Activated CD8-positive, alpha-beta memory T cell treated with anti-CD3 and anti-CD28 coated beads for 4 hours (primary cell): ENCODE measurements at places on chromosomes 7 and 10.

- no peak for DNase-seq
Observed at GRCh38 chr10:10149899-10150298, 867.8 kb upstream of the CELF2 start.

GRCh38 chr10:11240641-11241040 lies 223.0 kb downstream of the CELF2 start:
- DNase-seq: no peak

GRCh38 chr10:33239257-33239656 lies 95.2 kb downstream of the NRP1 start:
- no peak for DNase-seq

DNA sequence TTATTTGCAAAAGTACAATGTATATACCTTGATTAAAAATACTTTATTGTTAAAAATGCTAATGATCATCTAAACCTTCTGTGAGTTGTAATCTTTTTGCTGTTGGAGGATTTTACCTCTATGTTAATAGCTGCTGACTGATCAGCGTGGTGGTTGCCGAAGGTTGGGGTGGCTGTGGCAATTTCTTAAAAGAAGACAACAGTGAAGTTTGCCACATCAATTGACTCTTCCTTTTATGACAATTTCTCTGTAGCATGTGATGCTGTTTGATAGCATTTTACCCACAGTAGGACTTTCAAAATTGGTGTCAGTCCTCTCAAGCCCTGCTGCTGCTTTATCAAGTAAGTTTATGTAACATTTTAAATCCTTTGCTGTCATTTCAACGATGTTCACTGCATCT lies 16.9 kb upstream of the ENTPD1 start:
- no peak for DNase-seq

GRCh38 chr7:72406820-72407403 lies 5.2 kb downstream of the CALN1 start:
- no peak for DNase-seq

DNA sequence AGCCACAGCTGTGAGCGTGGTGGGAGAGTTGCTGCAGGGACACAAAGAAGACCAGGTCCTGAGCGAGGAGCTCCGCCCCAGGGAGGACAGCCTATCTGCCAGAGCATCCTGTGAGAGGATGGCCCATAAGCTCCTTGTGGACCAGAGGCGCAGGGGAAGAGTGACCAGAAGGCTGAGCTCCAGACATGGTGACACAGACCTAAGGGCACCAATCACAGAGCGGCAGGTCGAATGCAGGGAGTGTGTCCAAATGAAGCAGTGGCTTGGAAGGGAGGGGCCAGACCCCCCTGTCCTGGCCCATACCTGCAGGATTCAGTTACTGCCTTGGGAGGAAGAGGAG lies 135.8 kb upstream of the TMEM72 start:
- DNase-seq: no peak

GRCh38 chr7:70338015-70338414 lies 739.7 kb downstream of the AUTS2 start:
- no peak for DNase-seq

DNA sequence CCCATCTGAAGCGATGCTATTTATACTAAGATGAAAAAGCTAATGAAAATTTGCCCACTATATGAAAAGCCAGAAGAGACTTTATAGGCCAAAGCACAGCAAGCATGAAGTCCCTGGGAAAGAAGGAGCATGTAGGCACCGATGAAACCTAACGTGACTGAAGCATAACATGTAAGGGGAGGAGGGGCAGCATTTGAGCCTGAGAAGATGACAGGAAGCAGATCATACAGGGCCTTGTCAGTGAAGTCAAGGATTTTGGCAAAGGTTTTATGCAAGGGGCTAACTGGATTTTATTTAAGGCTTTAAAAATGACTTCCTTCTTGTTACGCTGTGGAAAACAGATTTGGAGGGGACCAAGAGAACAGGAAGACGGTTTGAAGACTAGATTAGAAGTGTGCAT lies 744.0 kb downstream of the PHTF2 start:
- no peak for DNase-seq

DNA sequence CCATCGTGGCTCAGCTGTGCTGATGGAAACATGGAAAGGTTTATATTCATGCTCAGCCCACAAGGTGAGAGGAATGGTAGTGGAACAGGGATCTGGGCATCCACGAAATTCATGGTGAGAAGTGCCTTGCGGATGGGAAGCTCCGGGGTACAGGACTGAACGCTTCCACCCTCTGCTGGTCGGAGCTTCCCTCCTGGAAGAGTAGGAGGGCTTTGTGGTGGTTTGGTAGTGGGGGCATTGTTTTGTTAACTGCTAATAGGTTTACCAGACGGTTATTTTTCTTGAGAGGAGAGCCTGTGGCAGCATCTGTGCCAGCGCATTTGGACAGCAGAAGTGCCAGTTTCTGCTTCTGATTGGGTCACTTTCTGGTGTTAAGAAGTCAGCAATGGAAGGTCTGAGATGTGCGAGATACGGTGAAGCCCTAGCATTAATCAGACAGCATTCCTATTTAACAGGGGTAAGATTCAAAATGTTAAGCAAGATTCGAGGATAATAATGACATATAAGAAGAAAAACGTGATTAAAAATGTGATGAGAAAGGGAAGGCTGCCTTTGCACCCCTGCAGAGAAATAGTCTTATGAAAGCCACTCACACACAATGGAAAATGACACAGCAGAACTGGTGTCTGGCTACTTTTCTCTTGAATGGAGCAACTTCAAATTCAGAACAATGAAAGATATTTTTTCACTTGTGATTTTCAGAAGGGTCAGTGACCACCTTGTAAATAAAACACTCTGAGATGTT lies 17.7 kb downstream of the ABCA13 start:
- no peak for DNase-seq

- no peak for DNase-seq
Observed at GRCh38 chr10:21173802-21174714, 276.9 kb upstream of the NEBL start.

DNA sequence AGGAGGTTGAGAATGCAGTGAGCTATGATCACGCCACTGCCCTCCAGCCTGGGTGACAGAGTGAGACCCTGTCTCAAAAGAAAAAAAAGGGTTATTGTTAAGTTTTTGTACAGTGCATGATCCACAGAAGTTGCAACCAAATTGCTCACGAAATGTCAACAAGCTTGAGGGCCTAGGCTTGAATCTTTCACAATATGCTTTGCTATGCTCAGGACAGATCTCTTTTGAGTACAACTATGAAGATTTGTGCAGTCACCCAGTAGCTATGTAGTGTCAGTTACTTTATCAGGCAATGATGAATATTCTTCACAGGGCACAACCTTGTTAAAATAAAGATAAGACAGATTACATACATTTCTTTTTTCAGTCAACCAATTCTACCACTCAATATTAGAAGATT lies 109.2 kb downstream of the PRTFDC1 start:
- no peak for DNase-seq

- DNase-seq: no peak
Observed at GRCh38 chr7:69968969-69969556, 370.8 kb downstream of the AUTS2 start.

DNA sequence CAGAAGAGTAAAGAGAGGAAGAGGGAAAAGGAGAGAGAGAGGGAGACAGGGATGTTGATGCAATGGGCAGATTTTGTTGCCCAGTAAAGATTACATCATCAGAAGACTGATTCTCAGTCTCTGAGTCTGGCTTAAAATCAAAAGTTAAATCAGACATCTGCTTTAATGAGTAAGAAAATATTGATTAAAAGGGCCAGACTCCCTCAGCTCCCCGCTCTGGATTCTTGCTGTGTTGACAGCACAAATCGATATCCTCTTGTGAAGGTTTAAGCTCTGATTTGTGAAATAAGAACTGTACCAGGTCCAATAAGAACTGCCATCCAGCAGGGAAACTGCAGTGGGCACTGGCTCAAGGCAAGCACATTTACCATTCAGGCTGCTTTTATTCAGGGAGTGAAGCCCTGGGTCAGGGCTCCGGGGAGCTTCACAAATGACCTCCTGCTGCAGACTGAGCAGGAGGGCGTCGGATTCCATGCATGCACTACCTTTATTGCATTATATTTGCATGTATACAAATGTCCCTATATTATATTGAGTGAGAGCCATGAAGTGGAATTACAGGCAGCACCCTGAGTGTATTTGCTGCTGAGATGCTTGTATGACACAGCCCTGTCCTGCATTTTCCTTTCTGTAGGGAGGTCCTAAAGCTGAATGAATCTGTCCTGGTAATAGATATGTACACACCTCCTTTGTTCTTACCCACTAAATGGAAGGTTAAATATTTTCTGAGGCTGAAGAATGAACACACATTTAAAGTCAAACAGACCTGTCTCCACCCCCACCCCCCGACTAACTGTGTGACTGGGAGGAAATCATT lies 401.5 kb downstream of the REEP3 start:
- DNase-seq: no peak

DNA sequence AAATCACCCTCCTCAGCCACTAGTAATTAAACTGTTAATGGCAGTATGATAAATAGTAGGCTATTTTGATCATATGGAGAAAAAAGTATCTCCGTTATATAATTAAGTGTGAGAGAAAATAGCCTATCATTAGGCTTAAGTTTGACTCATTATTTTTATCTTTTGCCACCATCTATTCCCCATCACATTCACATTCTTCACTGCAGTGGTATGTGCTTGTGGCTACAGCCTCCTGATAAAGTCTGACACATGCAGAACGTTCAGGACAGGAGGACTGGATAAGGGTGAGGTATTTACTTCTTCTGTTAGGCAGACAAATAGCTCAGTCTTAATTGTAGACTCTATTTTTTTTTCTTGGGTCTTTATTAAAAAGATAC lies 5.8 kb downstream of the NEBL start:
- DNase-seq: no peak

GRCh38 chr7:151409667-151410404 lies at the start of gene WDR86:
WDR86 (minus strand) TSS chr7:151410038; CDS start chr7:151409589, 449 bp downstream.
- DNase-seq: no peak

DNA sequence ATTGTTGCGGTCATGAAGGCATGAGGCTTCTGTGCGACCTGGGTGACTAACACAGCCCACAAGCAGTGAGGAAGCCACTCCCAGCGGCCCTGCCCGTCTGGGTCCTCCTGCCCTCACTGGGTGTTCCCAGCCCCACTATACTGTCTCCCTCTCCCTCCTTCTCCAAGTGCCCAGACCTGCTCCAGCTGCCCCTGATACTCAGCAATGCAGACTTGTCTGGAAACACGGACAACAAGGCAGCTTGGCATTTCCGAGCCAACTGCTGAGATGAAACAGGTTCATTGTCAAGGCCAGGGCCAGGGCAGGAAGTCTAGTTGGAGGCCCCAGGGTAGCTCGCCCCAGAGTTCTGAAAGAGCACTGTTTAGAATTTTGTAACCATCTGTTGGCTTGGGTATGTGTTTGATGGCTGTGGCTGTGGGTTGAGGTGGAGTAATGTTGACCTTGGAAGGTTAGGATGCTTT lies 95.7 kb downstream of the RBM20 start:
- DNase-seq: no peak

DNA sequence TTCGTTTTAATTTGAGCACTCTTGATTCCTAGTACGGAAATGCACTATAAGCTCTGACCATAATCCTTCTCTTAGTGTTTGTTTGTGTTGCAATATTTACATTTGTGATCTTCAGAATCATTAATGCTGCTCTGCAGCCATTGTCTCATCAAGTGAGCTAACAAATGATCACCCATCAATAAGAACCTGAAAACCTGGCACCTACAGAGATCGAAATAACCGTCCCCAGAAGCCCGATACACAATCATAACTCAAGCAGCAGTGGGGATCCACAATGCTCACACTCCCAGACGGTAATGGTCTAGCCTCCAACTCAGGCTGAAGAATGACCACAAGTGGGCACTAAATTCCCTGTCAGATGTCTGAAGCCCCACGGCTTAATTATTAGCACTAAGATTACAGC lies 156.0 kb upstream of the NFE2L3 start:
- no peak for DNase-seq

- DNase-seq: no peak
Observed at GRCh38 chr7:106001196-106001595, 38.1 kb downstream of the CDHR3 start.

- no peak for DNase-seq
Observed at GRCh38 chr7:36216063-36216684, 63.1 kb downstream of the EEPD1 start.

- DNase-seq: no peak
Observed at GRCh38 chr10:92929896-92930295, 81.6 kb downstream of the EXOC6 start.

DNA sequence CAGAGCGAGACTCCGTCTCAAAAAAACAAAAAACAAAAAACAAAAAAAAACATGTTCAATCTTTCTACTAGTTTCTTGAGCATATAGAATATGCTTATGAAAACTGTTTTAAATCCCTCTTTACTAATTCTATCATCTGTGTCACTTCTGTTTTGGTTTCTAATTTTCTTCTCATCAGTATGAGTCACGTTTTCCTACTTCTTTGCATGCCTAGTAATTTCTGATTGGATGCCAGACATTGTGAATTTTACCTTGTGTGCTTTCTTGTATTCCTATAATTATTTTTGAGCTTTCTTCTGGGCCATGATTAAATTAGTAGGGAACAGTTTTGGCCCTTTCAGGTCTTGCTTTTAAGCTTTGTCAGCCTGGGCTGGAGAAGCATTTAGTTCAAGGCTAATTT lies 9.9 kb downstream of the MICU1 start:
- DNase-seq: no peak

DNA sequence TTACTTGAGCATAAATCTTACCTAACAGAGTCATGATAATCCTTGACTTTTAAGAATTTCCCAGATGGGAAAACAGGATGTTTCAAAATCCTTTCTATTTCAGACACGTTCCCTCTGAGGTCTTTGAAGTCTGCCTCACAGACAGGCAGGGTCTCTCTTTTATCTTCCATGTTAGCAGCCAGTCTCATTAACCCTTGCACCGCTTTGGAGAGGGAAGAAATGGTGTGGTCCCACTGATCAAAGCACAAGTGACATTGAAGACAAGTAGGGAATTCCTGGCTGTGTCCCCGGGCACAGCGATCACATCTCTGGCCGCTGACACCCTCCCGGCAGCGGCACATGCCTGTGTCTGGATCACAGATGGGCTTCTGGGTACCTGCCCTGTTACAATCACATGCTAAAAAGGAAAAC lies 52.7 kb upstream of the LAMB1 start:
- no peak for DNase-seq

DNA sequence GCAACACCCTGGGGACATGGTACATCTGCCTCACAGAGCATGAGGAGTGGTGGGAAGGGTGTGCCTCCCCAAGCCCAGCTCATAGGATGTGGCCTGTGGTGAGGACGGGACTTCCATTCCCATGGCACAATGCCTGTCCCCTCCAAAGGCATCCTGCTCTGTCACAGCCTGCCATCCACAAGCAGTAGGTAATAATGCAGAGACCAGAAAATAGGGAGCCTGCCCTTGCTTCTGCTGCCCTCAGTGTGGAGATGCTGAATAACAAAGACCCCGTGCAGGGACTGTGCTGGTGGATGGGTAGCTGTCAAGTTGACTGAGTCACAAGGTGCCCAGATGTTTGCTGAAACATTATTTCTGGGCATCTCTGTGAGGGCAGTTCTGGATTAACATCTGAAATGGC lies 199.9 kb upstream of the GRB10 start:
- DNase-seq: no peak
